Kidney epithelial cell (primary cell): ENCODE measurements at places on chromosomes 5 and 9. TPM values are rescaled to one million over a fixed set of nuclear protein-coding genes. Genes with fewer than 3 reads are reported as not detected.
A peak's percentile ranks its signal among the peaks of the same experiment; 100 is the strongest.

DNA sequence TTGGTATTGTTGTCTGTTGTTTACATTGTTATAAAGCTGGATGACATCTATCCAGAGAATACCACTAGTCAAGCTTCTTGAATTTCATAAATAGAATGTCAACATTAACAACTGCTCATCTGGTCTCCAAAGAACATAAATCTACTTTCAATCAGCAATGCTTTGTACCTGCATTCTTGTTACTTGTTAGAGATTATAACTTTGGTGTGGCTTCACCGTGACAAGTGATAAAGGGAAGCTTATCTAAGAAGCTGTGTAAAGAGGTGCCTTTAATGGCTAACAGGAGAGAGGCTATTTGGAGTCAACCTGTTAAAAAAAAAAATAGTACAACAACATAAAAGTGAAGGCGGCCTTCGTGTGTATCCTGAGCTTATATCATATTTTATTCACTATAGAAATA, 41.8 kb downstream of the MUSK start:
- no peak for DNase-seq

C9orf153 gene
- total RNA-seq: not detected in 2 replicates

GRCh38 chr5:110594866-110595265, 131.6 kb downstream of the TMEM232 start:
- no peak for DNase-seq

DNA sequence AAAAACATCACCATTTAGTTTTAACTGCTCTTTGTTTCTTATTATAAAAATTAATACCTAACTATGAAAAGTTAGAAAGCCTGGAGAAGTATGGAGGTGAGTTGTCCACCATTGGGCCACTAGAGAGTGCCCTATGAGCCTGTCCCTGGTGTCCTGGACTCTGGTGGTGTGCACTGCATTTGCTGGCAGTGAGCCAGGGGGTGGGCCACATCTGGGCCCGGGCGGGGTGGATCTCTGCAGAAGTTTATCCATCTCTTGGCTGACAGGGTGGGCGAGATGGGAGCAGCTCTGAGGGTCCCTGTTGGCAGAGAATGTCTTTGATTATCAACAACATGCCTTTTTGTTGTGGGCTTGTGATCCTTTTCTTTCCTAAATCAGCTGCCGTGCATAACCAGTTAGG, 8.2 kb downstream of the TENT4A start:
- DNase-seq: no peak

GRCh38 chr5:167557359-167557758, 734.1 kb upstream of the WWC1 start:
- DNase-seq: no peak

CENPP gene
- 1.3 and 1.4 TPM in 2 replicates for total RNA-seq

DNA sequence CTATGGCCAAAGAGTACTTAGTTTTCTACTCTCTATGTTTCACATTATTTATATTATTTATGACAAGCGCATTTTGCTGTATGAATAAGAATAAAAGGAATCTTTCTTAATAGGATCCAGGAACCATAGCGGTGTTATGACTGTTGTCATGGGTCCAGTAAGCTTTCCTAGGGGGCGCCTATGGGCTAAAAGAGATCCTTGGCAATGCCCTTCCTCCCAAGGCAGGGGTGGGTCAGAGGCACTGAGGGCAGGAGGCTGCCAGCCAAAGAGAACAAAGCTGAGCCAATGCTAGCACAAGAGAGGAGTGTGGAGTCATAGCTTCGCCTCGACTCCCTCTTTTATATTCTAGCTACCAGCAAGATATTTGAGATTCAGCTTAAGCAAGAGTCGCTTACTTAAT, 98.4 kb upstream of the GNAQ start:
- no peak for DNase-seq

DNA sequence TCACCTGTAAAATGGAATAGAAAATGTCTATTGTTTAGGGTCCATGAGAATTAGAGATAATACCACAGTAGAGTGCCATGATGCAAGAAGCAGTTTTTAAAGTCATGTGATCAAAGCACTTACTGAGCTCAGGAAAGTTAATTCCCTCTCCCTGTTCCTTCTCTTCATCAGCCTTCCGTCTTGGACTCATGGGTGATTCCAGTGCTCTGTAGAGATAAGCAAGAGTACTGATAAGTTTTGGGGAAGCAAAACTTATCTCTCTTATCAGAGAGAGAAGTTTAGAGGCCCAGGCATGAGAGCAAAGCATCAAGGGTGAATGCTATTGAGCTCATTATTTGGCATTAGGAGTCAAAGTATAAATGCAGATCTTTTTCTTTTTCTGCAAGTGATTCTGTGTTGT, 410.1 kb downstream of the AGTPBP1 start:
- no peak for DNase-seq

DNA sequence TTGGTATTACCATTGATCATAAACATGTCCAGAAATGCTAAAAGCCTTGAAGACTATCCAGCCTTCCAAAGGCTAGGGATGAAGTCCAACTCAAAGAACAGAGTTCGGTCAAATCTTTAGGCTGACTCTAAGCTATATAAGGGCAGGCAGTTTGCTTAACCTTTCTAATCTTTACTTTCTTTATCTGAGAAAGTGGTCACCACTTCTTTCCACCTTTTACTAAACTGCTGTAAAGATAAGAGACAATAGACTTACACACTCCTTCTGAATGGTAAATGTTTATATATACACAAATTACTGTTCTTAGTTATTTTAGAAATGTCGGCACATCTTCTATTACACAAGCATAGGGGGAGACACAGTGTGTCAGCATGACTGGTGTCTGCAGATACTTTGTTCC, 100.4 kb downstream of the NREP start:
- DNase-seq: no peak

ST8SIA4 gene
- 0.21 and 2.3 TPM in 2 replicates for total RNA-seq

GFI1B gene
- total RNA-seq: not detected in 2 replicates

GRCh38 chr9:130707225-130707976, 13.8 kb downstream of the EXOSC2 start:
- no peak for DNase-seq

DNA sequence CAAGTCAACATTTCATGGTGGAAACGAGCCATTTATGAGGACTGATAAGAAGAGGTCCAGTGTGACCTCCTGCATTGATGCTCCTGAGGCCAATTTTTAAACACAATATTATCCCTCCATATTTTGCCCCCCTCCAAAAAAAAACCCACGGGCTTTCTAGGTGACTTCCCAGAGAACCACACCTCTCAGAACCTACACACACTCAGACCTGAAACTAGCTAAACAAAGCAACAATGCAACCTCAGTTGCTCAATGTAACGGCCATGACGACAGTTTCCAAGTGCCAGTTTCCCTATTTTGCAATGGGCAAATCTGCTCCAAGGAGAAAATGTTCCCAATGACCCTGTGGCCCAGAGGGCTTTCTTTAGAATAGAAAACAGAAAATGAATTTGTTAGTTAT, 3.5 kb downstream of the NRG2 start:
- no peak for DNase-seq

ANKRD31 gene
- 0.07 and 0.21 TPM in 2 replicates for total RNA-seq

- DNase-seq: peak; percentile 18
These were observed 43.4 kb downstream of the NXNL2 start for GRCh38 chr9:88578121-88579049.

PCDHA4 gene
- 0.27 and 1.2 TPM in 2 replicates for total RNA-seq

- no peak for DNase-seq
These were observed 99.8 kb downstream of the EFNA5 start for GRCh38 chr5:107570805-107571531.

SARDH gene
- 0.75 and 1.8 TPM in 2 replicates for total RNA-seq

ARID3C gene
- 0.48 and 1.0 TPM in 2 replicates for total RNA-seq

- DNase-seq: no peak
These were observed 126.4 kb downstream of the RGS3 start for GRCh38 chr9:113589890-113590289.

TUSC1 gene
- 13.7 and 22.0 TPM in 2 replicates for total RNA-seq

GRCh38 chr5:111685969-111686368, 71.0 kb downstream of the NREP start:
- no peak for DNase-seq

CEL gene
- total RNA-seq: 0.68 and 1.2 TPM in 2 replicates

DNA sequence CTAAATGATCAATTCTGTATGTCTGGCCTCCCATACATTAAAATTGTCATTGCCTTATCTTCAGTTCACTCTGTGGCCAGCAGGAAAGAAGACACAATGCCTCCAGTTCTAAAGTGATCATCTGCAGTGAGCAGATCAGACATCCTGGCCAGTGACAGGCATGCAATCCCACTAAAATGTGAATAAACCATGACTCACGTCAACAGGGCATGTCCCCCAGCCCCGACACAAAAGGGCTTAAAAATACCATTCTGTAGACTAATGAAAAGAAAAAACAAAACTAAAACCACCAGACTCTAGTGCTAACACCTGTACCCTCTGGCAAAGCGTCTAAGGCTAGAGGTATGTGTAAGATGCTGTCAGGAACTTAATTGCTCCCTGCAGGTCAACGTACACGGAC, 38.5 kb downstream of the DDX31 start:
- peak; percentile 65 for DNase-seq

PCDHB4 gene
- 0.42 and 0.48 TPM in 2 replicates for total RNA-seq

DNA sequence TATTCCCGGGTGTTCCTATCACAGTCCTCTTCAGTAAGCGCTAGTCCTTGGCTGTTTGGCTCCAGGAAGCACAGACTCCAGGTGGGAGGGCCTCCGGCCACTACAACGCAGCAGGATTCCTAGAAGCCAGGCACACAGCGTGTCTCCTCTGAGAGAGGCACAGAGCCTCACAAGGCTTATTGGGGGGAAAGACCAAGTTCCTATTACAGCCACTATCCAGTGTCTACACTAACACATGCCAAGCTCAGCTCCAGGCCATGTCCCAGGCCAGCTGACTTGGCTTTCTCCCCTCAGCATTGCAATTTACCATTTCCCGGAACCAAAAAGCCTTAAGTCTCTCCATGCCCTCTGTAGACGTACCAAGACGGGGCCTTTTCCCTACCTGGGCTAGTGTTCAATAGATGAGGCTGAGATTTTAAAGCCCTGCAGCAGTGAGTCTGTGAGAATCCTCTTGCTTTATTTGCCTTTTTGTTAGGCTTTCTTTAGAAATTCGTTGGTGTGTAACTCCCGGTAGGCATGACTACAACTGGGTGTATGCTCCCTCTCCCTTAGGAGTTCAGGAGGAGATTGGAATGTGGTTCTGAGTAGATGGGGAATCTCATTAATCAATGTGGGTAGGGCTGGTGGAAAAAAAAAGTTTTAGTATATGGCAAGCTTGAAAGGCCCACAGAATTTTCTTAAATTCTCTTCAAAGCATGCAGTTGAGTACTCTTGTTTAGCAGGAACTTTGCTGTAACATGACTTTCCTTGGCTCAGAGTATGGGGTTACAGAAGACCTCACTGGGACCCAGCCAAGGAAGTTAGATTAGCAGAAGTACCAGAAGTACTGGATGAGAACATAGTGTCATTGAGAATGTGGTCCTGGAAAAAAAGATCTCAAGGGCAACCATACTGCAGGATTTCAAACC, 84.3 kb upstream of the SLC1A3 start:
- no peak for DNase-seq

OR1Q1 gene
- not detected in 2 replicates for total RNA-seq

GRCh38 chr9:21873540-21874221, 71.2 kb downstream of the MTAP start:
- DNase-seq: peak; percentile 34

OR2V2 gene
- total RNA-seq: not detected in 2 replicates

GRCh38 chr9:125558453-125559092, 148.4 kb downstream of the MAPKAP1 start:
- peak; percentile 26 for DNase-seq

- DNase-seq: no peak
These were observed 21.1 kb downstream of the FAM219A start for GRCh38 chr9:34437006-34437925.

DNA sequence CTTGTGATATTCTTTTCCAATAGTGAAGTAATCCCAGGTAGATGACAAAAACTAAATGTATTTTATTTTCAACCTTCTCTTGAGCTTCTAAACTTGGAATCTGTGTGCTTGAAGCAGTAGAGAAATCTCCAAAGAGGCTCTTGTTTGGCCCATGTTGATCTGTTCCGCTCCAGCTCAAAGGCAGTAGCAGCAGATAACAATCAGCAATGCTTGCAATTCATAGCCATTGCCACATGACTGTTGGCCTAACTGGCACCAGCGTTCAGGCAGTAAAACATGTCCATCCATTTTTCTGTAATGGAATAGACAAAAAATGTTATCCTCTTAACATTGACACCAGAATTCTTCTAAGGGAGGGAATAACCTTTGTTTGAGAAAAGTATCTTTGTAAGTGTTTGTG, 270.7 kb upstream of the MSX2 start:
- no peak for DNase-seq

TNFSF8 gene
- not detected in 2 replicates for total RNA-seq

DNA sequence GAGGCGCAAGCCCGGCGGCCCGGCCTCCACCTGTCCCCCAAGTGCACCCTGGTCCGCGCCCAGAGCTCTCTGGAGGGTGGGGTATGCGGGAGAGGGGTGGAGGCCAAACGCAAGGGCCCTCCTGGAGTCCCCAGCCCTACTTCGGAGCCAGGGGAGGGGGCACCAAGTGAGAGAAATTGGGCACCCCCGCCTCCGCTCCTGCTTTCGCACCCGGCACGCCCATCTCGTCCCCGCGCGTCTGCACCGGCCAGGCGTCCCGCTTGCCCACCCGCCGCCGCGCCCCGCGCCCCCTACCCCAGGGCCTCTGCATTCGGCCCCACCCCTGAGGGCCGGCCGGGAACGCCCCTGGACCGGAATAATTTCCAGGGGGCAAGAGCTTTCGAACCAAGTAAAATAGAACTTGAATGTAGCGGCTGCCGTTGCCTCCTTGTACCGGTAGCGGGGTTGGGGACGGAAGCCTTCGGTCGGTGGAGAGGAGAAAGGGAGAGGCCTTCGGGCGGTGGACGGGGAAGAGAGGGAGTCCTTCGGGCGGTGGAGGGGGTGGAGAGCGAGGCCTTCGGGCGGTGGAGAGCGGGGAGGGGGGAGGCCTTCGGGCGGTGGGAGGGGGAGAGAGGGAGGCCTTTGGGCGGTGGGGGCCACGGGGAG, 694 bp upstream of the PHPT1 start:
- no peak for DNase-seq
